ENCODE measurements at places on chromosomes 7 and 10. TPM values are rescaled to one million over a fixed set of nuclear protein-coding genes. Genes with fewer than 3 reads are reported as not detected.

The GIMAP8 gene
- total RNA-seq, result 4.8 TPM

The ARPC1B gene
- total RNA-seq, result 420 TPM

The CALHM3 gene
- 0.27 TPM for total RNA-seq

GRCh38 chr7:37945336-37945735 is 24.9 kb downstream of the EPDR1 start:
- DNase-seq, result no peak

The PILRA gene
- 2.2 TPM for total RNA-seq

DNA sequence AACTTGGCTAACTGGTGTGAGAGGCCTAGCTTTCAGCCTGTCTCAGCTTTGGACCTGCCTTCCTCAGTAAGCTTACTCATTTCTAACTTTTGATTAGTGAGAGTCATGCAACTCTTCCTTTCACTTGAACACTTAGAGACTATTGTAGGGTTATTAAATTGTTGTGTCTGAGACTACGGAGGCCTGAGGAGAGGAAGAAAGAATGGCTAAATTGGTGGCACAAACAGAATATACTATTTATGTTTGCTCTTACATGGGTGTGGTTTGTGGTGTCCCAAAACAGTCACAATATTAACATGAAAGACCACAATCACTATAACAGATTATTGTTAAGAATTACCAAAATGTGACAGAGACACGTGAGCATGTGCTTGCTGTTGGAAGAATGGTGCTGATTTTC is 82.1 kb downstream of the TRIM24 start:
- DNase-seq, result no peak

- DNase-seq, result no peak
These were observed 178.2 kb downstream of the CCDC3 start for GRCh38 chr10:12823328-12823727.

DNA sequence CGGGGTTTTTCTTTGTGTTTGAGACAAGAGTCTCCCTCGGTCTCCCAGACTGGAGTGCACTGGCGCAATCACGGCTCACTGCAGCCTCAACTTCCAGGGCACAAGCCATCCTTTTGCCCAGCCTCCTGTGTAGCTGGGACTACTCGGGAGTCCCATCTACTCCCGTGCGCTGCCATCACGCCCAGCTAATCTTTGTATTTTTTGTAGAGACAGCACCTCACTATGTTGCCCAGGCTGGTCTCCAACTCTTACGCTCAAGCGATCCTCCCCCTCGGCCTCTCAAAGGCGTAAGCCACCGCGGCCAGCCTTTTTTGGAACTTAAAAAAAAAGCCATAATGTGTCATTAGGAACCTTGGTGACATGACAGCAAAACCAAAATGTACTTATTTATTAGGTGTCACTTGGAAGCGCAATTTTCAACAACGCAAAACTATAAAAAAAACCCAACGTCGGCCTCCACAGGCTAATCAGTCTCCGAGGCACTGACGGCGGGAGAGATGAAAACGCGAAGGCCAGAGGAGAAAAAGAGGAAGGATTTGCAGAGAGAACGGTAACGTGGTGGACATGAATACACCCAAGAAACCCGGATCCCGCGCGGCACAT is 911 bp upstream of the HNRNPH3 start:
- DNase-seq, result peak; percentile 22

DNA sequence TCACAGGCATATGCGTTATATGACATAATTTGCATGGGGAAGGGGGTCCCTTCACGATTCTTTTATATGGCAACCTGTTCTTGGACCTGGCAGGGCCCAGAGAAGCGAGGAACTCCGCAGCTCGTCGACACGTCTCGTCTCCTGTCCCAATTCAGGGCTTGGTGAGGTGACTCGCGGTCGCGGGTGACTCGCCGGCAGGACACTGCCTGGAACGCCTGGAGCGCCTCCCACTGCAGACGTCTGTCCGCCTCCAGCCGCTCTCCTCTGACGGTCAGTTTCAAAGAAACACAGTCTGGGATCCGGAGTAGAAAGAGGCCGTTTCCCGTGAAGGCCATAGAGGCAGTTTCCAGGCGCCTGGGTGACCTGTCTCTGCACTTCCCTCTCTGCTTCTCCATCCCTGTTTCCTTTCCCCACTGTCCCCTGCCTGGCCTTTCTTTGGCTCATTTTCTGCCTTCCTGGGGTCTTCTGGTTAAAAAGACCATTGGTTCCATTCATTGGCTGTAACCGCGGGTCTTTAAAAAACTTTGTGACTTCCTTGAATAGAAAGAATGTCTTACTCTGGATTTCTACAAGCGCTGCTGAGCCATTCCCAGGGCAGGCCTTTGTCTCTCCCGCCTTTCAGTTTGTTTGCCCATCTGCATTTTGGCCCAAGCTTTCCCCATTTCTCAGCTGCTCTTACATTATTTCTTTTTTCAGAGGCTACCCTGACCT is 1.2 kb downstream of the UPP1 start:
- no peak for DNase-seq

Measured in hematopoietic multipotent progenitor cell (in vitro differentiated cells).